Psoas muscle (tissue), 8 donors: ENCODE measurements at places on chromosomes 5 and 9. TPM values are rescaled to one million over a fixed set of nuclear protein-coding genes. Genes with fewer than 3 reads are reported as not detected.
A peak's percentile ranks its signal among the peaks of the same experiment; 100 is the strongest.

DNA sequence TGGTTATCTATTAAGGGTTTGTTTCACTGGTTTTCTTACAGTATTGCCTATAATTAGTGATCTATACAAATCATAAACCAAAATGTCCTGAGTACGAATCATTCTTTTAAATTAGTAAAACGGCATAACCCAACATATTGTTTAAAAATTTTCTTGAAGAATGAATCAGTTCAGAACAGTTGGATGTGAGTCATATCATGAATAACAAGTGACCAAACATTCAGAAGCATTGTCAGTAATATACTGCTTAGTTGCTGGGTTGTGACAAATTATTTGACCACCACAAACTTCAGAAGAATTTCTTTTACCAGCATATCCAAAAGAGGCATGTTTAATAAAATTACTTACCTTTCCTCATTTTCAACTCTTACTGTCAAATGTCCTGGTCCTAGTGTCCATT, 111.2 kb downstream of the UNC13B start:
- DNase-seq = no peak

GRCh38 chr5:61020415-61020814, 75.4 kb downstream of the NDUFAF2 start:
- no peak for DNase-seq

The FRMD3 gene
- 182 TPM for polyA plus RNA-seq

DNA sequence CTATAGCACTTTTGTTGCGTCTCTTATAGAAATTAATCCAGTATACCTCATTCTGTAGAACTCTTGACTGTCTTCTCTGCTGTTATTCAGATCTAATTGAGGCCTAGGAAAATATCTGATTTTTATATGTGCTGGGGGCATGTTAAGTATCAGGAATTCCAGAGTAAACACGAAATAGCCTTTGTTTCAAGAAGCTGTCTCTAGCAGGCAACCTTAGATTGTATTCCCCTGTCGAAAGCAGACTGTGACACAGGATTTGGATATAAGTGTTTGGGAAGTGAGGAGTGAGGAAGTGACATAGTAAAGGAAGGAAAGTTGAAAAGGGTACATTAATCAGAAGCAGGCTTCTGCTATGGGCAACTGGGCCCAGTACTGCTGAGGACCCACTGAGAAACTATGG, 72.1 kb upstream of the RASA1 start:
- no peak for DNase-seq

DNA sequence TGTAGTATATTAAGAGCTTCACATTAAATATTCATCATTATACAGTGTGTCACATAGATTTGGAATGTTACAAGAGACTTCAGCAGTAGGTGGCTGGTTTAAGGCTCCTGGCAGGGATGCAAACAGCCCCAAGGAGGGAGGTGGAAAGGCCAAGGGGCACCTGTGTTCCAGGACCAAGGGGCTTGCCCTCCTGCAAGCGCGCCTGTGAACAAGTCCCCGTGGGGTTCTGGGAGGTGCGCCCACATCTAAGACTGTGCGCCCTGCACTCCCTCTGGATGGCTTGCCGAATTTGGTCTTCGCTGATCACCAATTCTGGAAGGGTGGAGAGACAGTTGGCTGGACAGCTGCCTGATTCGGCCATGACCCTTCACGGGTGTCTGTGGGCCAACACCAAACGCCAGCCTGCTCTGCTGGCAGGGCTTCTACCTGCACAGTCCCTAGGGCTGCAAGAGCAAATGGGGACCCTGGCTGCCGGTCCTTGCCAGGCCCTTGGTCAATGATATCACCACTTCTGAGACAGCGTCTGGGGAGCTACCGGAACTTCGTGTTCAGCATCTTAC, 12.1 kb upstream of the SLC25A51 start:
- no peak for DNase-seq

DNA sequence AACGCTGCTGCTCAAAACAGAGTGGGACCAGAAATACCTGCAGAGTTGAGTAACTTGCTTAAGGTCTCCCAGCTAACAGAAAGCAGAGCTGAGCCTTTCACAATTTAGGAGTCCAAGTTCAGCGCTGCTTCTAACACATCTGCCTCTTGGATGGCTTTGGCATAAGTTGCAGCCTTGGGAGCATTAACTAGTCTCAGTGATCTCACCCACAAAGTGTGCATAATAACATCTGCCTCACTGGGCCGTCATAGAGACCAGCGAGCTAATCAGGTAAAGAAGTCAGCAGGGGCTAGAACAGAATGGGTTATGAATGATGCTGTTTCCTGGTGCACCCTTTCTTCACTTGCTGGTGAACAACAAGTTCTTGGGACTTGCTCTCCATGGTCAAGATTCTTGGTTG, 36.5 kb downstream of the WWC1 start:
- DNase-seq = no peak

The PCDHA1 gene
- not detected for polyA plus RNA-seq

The NTRK2 gene
- 0.46 TPM for polyA plus RNA-seq

The FAM193B gene
- polyA plus RNA-seq = 26.9 TPM

- DNase-seq = no peak
Observed at GRCh38 chr5:98651715-98652114, 121.7 kb upstream of the RGMB start.

DNA sequence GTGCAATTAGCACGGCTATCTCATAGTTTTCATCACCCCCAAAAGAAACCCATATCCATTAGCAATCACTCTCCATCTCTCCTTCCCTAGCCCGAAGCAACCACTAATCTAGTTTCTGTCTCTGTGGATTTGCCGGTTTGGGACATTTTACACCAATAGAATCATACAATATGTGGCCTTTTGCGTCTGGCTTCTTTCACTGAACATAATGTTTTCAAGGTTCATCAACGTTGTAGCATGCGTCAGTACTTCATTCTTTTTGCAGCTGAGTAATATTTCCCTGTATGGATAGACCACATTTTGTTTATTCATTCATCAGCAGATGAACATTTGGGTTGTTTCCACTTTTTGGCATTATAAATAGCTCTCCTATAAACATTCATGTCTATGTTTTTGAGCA, 75.4 kb upstream of the TBC1D2 start:
- DNase-seq = no peak

DNA sequence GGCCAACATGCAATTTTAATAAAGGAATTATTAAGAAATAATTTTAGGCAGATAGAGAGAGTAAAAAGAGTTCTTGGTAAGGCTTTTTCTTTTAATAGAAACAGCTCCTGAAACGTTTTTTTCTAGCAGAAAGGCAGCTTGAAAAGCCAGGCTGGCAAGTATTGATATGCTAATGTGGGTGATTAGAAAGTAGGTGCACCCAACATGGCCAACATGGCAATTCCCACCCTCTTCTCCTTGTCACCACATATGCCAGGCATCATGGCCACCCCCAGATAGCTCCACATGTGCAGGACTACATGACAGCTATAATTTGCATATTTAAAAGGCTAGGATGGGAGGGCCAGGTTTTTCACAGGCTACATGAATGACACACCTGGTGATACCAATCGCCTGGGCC, 615.2 kb downstream of the PTPRD start:
- no peak for DNase-seq

The RASGRF2 gene
- 2.2 TPM for polyA plus RNA-seq

GRCh38 chr9:76026796-76027195, 136.3 kb downstream of the PCSK5 start:
- DNase-seq = no peak

The PCDHGC4 gene
- polyA plus RNA-seq = 0.18 TPM

DNA sequence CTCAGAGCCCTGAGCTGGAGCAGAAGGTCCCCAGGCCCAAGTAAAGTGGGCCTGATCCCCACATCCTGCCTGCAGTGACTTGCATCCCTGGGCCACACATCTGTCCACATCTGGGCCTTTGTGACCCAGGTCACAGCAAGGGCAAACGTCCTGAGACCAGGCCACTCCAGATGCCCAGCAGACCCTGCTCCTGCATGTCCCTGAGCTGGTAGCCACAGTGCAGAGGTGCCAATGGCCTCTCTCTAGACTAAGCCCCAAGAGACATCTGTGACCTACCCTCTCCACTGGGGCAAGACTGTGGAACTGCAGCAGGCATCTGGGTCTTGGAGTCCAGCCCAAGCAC, 2.5 kb downstream of the FLT4 start:
- DNase-seq = no peak

DNA sequence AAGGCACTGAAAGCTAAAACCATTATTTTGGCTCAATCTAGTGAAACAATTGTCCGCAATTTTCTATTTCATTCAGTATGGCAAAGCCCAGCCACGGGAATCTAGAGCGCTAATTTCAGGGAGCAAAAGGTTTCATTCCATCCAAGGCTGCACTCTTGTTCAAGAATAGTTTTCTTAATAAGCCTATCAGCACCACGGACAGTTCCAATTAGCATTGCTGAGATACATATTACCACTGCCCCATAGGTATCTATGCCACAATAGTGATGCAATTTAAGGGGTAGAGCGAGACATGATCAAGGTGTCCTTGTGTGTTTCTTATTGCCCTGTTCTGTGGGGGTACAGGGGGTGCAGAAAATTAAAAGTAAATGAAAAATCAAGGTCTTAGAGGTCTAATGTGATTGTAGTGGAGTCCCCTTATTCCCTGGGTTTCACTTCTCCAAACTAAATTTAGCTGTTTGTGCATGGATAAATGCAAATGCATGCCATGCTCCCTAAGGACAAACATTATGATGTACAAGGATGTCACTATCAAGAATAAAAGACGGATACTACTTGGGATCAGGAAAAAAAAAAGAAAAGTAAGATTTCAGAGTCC, 45.5 kb downstream of the SPOCK1 start:
- no peak for DNase-seq

DNA sequence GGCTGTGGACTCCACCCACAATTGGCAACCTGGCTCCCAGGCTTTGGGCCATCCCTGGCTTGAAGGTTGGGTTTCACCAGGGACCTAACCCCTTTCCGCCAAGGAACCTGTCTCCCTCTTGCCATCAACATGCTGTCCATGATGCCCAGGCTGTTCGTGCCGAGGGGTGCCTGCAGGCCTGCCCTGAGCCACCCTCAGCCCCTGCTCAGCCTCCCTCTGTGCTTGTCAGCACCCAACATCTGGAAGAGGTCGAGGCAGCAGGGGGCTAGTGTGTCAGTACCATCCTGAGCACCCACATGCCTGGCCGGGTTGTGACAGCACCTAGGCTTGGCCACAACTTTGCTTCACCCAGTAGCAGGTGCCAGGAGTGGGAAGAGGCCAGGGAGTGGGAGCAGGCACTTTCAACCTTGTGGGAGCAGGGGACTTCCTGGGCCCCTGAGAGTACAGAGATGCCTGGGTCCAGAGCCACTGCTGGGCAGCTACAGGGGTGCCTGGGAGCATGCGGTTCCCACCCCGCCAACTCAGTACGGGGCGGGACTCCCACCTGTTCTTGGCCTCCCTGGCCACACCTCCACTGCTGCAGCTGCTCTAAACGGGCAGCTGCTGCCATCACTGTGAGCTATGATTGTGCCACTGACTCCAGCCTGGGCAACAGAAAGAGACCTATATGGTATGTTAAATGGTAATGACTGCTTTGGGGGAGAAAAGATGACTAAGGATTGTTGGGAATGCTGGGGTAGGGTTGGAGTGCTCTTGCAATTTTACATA, 6.3 kb downstream of the PDCD1LG2 start:
- DNase-seq = no peak

DNA sequence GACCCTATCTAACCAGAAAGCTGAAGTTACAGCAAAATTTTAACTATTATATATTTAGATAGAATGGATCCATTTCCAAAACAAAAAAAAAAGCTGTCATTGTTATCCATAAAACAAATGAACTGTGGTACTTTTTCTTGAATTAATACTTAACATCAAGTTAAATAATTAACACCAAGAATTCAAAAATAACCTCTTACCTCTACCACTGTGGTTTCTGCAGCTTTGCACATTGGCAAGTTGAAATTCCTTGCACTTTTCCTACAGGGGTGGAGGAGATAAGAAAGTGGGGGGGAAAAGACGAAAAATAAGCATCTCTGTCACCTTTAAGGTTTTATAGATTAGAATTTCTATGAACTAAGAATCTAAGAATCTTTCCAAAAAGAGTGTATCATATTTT, 30.0 kb downstream of the OXCT1 start:
- DNase-seq = no peak

The BTNL3 gene
- polyA plus RNA-seq = 0.09 TPM

DNA sequence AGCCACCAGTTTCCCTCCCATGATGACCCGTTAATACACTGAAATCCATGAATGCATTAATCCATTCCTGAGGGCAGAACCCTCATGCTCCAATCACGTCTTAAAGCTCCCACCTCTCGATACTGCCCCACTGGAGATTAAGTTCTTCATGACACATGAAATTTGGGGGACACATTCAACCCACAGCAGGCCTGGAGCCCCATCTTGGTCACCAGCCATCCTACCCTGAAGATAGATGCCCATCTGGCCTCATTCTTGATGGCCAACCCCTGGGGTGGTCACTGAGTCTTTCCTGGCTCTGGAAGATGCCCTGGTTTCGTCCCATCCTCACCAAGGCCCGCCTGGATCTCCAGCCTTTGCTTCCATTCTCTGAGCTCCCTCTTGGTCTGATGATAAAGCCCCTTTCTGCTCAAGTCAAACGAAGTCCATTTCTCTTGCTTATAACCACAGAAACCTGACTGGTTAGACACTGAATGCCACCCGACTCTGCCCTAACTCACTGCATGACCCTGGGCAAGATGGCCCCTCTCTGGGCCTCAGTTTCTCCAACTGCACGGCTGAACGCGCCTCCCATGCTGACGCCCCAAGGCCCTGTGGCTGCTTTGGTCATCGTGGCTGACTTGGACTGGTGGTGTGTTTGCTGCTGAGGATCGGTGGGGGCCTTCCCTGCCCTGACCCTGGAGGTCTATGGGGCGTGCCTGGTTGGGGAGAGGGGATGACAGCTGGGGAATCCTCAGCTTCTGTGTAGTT, 138.4 kb upstream of the IER5L start:
- peak; percentile 32 for DNase-seq

The ZNF462 gene
- 2.5 TPM for polyA plus RNA-seq
